ENCODE measurements at places on chromosomes 11 and 22.

DNA sequence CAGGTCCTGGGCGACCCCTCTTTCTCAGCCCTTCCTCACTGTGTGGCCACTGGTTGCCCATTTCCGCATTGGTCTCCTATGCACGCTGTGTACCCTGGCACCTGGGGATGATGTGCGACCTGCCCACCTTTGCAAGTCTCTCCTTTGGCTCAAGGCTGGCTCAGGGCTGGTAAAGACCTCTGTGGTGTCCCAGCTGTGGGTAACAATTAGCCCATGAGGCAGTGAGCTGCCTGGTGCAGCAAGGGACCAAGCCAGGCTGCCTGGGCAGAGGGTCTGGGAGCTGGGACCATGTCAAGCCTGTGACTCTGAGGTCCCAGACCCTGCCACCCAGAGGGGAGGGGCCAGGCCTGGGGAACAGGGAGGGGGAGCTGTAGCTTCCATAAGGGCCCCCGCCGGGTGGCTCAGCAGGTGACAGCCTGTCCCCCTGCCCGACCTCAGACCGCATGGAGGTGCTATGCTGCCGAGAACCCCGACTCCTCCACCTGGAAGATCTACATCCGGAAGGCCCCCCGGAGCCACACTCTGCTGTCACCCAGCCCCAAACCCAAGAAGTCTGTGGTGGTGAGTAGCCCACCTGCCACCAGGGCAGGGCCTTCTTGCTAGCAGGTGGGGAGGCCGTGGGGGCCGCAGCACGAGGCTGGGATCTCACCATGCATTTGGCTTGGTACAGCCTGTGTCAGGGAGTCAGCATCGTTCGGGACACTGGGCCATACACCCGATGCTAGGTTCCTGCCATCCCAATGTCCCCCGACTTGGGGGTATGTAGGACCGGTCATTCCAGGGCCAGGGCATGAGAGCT, 112.5 kb downstream of the KCNQ1OT1 start:
- DNase-seq, result no peak

DNA sequence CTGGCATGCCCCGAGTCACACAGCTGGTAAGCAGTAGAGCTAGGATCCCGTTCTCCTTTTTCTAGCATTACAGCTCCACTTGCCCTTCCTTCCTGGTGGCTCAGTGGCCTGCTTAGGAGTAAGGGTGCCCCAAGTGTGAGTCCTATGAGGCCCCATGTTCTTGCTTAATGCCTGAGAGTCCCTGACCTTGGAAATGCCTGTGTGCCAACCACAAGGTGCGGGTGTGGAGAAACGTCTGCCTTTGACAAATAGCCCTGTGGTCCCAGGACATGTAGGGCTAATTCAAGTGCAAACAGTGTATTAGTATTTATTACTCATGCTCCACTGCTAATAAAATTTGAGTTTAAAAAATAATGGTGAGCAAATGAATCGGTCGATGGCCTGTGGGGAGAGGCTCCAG, 18.4 kb downstream of the GRIK4 start:
- no peak for DNase-seq

GRCh38 chr11:100459811-100460210, 227.3 kb upstream of the ARHGAP42 start:
- no peak for DNase-seq

- DNase-seq, result no peak
Measured at GRCh38 chr11:64224891-64225607, 937 bp downstream of the TRPT1 start.

DNA sequence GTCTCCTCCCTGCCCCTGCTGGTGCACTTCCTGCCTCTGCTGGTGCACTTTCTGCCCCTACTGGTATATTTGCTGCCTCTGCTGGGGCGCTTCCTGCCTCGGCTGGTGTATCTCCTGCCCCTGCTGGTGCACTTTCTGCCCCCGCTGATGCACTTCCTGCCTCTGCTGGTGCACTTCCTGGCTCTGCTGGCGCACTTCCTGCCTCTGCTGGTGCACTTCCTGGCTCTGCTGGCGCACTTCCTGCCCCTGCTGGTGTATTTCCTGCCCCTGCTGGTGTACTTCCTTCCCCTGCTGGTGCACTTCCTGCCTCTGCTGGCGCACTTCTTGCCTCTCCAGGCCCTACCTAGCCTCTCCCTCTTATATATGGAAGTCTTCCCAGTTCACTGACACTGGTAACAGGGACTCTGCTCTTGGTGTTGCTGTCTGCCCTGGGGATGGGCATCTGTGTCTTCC, 10.1 kb downstream of the MTFP1 start:
- peak; percentile 52 for DNase-seq

DNA sequence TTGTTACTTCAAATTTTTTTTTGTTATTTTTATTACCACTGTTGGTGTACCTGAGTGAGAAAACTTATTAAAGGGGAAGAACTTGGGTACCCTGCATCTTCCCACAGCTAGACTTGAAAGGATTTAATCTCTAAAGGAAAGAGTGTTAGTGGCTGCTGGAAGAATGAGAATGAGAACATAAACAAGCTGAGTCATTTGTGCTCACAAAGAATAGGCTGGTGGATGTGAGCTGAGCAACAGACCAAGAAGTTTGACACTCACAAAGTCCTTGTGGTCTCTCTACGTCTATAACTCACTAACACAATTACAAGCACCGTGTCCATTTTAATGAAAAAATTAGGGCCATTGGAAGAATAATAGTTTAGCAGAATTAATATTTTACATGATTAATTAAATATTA, 217.6 kb upstream of the ANO5 start:
- DNase-seq, result no peak

GRCh38 chr11:95908826-95909225, 15.1 kb downstream of the MTMR2 start:
- DNase-seq, result no peak

DNA sequence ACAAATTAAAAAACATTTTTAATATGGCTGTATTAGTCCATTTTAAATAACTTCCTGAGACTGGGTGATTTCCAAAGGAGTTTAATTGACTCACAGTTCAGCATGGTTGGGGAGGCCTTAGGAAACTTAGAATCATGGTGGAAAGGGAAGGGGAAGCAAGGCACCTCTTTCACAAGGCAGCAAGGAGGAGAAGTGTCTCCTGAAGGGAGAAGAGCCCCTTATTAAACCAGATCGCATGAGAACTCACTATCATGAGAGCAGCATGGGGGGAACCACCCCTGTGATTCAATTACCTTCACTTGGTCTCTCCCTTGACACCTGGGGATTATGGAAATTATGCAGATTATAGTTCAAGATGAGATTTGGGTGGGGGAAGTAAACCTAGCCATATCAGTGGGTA, 488.6 kb downstream of the ETS1 start:
- no peak for DNase-seq

DNA sequence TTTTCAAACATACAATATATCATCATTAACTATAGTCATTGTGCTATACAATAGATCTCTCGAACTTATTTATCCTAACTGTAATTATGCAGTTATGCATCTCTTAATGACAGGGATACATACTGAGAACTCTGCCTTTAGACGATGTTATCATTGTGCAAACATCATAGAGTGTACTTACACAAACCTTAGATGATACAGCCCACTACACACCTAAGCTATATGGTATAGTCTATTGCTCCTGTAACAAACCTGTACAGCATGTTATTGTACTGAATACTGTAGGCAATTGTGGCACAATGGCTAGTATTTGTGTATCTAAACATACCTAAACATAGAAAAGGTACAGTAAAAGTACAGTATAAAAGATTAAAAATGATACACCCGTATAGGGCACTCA, 27.4 kb upstream of the NRGN start:
- no peak for DNase-seq

DNA sequence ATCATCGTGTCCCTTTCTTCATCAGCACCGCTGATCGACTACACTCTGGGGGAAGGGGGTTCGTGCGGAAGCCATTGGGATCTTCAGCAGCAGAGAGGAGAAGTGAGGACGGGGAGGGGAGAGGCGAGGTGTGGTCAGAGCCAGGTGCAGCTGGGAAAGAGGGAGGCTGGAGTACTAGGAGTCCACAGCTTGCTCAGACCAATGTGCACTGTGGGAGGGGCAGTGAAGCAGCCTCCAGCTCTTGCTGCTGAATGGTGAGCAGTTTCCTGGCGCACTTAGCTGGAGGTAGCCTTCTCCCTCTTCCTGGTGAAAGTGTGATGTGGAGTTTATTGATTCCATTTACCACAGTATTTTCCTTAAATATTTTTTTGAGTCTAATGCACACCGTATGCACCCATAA, 99.0 kb upstream of the NECTIN1 start:
- no peak for DNase-seq

DNA sequence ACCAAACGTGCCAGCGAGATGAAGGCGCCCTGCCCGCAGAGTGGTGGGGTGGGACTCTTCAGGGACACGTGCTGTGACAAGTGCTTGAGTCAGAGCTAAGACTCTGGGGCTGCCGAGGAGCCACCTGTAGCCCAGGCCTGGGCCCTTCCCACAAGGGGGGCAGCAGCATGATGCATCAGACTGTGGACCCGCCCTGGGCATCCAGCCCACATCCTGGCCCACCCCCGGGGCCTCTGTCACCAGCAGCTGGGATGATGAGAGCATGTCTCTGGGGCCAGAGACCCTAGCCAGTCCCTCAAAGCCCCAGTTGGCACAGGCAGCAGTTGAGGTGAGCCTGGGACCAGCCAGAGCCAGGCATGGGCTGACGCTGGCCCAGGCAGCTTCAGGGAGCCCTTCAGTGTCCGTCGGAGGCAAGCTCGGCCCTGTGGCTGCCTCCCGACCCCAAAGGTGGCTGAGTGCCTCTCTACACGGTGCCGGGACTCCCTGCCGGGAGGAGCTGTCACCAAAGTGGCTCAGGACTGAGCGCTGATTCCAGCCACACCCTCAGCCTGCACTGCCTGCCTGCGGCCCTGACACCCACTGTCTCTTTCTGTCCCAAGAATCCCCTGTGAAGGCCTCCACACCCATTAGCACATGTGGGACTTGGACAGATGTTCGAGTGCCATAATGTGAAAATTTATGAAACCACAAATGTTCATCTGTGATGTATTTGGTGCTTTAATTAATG, 41.3 kb downstream of the CDKN1C start:
- DNase-seq, result no peak

DNA sequence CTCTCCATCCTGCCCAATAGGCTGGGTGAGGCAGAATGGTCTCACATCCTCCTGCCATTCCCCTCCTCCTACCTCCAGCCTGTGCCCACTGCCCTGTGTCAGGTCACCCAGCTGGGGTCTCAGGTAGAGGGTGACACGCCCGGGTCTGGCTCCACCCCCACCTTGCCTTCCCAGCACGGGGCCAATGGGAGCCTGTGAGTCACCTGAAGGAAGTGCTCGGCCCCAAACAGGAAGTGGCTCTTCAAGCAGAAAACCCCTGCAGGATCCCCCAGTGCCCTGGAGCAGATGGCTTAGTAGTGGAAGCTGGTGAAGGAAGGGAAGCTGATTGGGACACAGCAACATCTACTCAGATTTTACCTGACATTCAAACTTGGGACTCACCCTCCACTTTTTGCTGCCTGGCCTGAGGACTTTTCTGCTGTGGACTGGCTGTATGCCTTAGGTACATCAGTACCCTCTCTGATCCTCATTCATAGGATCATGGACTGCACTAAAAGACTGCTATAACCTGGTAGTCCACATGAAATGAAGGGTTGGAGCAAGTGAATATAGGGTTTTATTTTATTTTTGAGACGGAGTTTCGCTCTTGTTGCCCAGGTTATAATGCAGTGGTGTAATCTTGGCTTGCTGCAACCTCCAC, 33.4 kb downstream of the GDPD5 start:
- peak; percentile 41 for DNase-seq
